ENCODE measurements at places on chromosomes 3 and 15.

DNA sequence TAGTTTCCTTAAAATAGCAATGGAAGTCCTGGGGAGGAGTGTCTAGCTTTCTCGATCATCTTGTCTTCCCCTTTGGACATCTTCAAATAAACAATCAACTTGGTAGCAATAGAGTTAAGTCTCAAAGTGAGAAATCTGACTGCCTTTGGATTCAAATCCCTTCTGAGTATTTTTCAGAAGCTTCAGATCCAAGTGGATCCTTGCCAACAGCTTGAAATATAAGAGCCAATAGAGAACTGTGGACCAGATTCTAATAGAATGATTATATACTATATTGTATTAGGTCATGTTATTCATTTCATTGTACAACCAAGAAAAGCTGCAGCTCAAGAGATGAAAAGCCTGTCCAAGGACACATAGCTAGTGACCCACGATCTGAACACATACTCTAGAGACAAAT is 60.2 kb downstream of the SYNPR start:
- no peak for DNase-seq

DNA sequence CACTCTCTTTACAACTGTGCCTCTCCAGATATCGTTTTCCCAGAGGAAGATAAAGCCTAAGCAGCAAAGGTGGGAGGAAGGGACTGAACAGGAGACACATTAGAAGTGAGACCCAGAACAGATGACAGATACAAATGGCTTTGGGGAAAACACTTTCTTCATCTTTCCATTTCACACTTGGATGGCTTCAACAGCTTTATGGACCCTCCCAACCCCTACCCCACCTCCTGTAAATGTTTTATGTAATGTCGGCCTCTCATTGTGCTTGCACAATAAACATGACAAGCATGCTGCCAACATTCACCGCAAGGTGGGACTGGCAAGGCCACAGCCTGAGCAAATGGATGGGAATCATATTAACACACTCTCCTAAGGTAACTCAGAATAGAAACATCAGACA is 1088.6 kb downstream of the TUSC7 start:
- no peak for DNase-seq

GRCh38 chr15:92520914-92521623 is 127.4 kb downstream of the ST8SIA2 start:
- DNase-seq = no peak

GRCh38 chr3:55074796-55075195 is 146.9 kb upstream of the LRTM1 start:
- no peak for DNase-seq

- no peak for DNase-seq
These were observed 134.6 kb downstream of the MEIS2 start for GRCh38 chr15:36965570-36966342.

Measured in C1 segment of cervical spinal cord (tissue), 14 donors.